CD4-positive, alpha-beta T cell treated with Interleukin-4 for 4 hours (primary cell): ENCODE measurements at places on chromosomes 16 and 17.

DNA sequence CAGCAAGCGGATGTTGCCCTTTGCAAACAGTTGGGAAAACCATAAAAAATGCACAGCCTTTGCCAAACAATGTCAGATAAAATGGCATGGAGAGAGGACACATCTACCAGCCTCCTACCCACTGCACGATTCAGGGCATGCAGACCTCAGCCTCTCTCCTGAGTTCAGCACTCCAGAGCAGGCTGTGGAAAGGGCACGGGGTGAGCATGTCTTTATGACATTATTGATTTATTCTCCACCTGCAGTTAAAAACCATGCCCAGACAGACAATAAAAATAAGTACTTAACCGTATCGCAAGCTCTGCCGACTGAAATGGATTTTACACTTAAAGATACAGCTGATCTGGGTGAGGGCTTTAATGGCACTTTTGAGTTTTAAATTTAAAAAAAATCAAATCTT is 127.1 kb downstream of the MAF start:
- no peak for DNase-seq

DNA sequence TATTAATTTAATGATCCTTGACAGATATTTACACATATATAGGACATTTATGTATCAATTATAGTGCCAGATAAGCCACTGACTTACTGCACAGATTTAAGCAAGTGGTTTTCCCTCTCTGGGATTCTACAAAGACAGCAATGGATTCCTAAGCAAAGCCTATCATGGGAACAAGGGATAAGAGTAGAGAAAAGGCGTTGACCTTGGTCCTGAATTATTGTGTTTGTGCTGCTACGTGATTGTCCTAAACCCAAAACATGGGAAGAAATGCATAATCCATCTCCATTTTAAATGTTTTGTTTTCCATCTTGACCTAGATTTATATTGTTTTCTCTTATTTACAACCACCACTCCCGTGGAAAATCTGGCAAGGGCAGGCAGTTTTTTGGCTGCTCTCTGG is 14.0 kb downstream of the SLFN11 start:
- DNase-seq = no peak

DNA sequence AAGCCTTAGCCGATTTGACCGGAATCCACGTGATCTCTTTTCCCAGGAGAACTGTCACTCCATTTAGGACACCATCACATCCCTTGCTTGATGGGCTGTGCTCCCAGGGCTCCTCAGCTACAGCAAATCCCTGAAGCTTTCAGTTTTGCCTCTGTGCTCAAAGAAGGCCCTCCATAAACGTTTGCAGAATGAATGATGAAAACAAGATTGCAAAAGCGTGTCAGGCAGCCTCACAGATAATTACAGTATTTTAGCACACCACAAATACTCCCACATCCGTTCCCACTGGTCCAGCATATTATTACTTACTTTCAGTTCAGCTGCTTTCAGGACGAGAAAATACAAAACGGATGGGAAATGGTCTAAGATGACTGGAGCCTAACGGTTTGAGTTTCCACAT is 84.6 kb downstream of the USP31 start:
- DNase-seq = no peak

GRCh38 chr17:17900615-17901520 is 64.1 kb upstream of the SREBF1 start:
- DNase-seq = no peak

- no peak for DNase-seq
These were observed 42.5 kb downstream of the KSR1 start for GRCh38 chr17:27498615-27499309.

GRCh38 chr17:83109793-83110645 is 30.6 kb downstream of the METRNL start:
- DNase-seq = no peak

DNA sequence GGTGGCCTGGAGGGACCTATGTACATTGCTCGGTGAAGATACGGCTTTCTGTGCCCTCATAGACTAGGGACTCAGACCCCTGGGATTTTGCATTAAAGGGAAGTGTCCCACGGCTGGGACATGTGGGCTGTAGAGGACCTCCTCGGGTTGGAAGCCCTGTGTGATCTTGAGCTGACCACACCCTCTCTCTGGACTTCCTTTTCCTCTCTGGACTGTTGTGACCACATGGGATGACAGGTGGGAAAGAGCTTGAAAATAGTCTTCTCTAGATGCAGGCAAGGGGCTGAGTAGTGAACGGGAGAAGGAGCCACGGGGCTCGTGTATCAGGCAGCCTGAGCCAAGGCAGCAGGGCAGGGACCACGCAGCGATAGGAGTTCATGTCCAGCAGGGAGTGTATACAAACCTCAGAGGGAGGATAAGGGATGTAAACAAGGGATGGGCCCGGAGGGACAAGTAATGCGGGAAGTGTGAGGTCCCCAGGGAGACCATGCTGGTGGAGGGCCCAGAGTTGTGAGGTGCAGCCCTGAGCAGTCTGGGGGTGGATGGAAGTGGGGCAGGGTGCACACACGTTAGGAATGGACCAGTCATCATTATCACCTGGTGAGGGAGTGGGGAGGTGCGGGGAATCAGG is 4.5 kb upstream of the SLC4A1 start:
- DNase-seq = no peak

- DNase-seq = no peak
These were observed 68.6 kb downstream of the SEC14L1 start for GRCh38 chr17:77209330-77209748.

DNA sequence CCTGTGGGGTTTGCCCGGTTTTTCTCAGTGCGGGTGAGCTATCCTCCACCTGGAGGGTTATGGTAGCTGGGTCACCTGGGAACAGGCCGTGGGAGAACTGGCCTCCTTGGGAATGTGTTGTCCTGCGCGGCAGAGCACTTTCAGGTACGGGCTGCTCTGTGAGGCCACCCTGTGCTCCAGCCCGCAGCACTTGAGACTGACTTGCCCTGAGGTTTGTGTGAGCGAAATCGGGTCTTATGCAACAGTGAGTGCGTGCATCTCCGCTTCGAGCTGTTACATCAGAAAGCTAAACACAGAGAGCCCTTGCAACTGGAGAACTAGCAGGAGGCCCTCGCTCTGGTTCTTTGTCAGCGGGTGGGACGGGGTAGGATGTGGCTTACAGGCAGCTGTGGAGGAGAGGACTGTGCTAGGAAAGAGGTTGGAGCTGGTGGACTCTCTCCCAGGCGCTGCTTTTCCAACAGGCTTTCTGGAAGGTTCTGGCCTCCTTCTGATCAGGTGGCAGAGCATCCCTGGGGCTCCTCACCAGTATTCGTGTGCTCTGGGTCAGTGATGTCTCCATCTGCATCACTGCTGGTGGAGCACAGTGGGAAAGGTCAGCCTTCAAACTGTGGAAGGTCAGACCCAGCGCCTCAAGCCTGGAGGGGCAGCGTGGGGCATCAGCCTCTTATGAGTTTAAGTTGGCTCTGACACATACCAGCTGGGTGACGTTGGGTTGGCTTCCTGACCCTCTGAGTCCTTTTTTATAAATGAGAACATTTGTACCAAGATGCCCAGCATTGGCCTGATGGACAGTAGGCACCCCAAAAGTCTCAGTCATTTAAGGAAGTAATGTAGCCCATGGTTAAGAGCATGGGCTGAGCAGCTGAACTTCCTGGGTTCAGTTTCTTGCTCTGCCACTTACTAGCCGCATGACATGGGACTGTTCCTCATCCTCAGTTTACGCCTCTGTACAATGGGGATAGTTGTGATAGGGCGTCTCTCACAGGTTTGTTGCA is 76.3 kb downstream of the KSR1 start:
- DNase-seq = peak; percentile 15

GRCh38 chr17:58703916-58704286 is 11.5 kb downstream of the RAD51C start:
- DNase-seq = no peak

GRCh38 chr16:28121527-28121926 is 58.0 kb upstream of the GSG1L start:
- no peak for DNase-seq

DNA sequence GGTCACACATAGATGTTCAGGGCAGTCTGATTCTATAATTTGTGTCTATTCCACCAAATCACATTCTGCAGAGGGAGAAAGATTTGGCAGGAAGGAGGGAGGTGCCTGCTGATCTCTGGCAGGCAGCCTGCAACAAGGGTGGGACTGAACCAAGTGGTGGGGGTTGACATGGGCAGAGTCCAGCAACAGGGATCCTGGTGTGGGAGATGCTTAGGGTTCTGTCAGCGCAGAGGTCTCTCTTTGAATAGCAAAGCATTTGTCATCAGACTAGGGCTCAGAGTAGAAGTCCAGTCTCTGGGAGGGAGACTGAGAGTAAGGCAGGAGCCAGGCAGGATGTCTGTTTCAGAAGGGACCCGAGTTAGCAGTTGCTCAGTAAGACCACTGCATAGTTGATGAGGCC is 94.6 kb downstream of the UTP18 start:
- no peak for DNase-seq

DNA sequence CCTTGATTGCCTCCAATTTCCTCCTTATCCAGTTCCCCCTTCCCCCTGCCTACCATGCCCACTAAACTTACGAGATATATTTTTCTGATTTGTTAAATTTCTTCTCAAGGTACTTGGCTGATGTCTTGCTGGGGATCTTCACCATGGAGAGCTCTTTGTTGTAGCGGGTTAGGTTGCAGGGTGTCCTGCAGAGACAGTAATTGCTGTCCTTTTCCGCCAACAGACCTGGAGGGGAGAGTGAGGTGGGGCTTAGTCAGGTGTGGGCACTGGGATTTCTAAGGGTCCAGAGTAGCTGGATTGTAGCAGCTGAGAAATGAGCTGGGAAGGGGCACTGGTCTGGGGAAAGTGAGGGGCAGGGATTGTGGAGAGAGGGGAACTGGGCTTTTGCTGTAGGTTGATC is 32.1 kb downstream of the SPACA3 start:
- no peak for DNase-seq

DNA sequence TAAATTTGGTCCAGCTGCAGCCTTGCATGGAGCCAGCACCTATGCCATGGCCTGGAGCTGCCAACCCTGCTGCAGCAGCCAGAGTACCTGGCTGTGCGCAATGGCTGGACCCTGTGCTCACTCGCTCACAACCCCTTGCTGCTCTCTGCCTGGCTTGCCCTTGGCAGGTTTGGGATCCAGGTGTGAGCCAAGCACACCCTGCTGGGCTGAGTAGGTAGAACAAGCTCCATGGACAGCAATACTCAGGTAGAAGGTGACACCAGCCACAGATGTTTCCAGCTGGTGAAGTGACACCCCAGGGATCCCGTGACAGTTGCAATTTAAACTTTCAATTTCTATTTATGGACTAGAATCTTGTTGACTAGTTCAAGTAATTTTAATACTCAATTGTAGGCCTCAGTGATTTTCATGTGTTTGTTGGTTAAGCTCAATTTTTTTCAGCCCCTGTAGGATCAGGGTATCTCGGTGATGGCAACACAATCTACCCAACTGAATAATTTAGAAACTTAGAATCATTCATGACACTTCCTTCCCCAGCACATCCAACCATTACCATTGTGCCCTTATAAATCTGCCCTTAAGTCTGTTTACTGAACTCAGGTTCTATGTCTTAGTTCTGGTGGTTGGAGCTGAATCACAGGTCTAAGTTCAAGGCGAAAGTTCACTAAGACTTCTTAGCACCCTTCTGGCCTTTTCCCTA is 480.0 kb downstream of the PMP22 start:
- no peak for DNase-seq

DNA sequence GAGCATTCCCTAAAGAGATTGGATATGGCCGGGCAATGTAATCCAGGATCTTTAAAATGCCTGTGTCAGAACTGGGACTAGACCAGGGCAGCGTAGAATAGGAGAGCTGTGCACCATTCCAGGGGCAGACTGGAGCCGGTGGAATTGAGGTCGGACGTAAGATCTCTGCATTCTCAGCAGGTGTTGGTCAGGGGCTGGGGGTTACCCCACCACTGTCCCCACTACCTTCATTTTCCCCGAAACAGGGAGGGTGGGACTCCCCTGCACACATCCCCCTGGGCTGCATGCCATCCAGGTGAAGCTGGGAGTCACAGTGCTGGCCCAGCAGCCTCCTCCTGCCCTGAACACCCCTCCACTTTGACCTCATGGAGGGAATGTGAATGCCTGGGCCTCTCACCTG is 17.8 kb downstream of the OSBPL7 start:
- DNase-seq = no peak

GRCh38 chr17:57687642-57688041 is 57.5 kb downstream of the CCDC182 start:
- DNase-seq = no peak

DNA sequence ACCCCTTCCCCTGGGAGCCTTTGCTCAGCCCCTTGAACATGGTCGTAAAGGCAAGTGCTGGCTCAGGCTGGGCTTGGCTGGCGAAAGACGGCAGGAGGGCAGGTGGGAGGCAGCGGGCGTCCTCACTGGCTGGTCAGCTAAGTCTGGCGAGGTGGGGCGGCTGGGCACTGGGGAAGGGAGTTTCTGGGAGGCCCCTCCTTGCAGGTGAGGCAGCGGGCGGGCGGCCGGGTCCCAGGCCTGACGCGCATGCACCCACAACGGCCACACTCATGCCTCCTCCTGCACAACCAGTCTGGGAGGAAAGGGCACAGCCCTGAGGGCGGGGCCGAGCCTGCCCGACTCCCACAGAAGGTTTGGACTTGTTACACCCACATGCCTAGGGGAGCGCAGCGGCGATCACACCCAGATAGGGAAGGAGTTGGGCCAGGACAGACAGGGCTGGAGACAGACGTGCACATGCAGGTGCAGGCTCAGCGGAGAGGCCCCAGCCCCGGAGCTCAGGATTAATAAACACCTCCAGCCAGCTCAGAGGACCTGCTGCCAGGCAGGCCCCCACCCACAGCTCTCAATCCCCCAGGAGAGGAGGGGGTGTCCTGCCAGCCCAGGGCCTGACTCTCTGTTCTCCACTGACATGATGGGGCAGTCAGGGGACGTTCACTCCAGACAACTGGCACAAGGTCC is at the start of gene EVPL:
Gene EVPL (minus strand): TSS at position 148 of the 681 bp plus-strand sequence. CDS start 108 bp downstream, at position 40.
- DNase-seq = no peak

- no peak for DNase-seq
These were observed 98.1 kb downstream of the WNT3 start for GRCh38 chr17:46720408-46720807.

- DNase-seq = peak; percentile 36
These were observed 11.8 kb upstream of the TEKT1 start for GRCh38 chr17:6843241-6843880.

DNA sequence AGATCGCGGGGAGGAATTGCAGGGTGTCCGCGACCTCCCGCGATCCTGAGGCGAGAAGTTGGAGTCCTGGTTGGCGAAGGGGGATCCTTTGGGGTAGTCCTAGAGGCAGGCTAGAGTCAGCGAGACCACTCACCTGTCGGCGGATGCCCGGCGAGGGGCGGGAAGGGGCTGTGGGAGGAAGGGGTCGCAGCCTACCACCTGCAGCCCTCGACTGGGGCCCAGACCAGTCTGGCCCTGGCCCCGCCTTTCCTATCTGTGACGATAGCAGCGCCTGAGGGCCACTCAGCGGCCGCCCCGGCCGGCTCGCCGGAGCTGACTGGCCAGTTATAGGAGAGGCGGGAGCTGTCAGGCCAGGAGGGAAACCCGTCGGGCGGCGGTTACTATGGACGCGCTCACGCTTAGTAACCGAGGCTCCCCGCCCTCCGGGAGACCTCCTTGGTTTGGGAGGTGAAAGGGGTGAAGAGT is at the start of gene TEKT3:
Gene TEKT3 (minus strand): TSS at position 213 of the 465 bp plus-strand sequence. CDS start 10,012 bp downstream, outside the sequence.
- no peak for DNase-seq

- no peak for DNase-seq
These were observed 3.4 kb downstream of the USH1G start for GRCh38 chr17:74919440-74920305.

GRCh38 chr17:979539-980405 is at the start of gene NXN:
NXN (minus strand) TSS chr17:979776.
- DNase-seq = peak; percentile 65
